ENCODE measurements at places on chromosomes 16 and 17.
A peak's percentile ranks its signal among the peaks of the same experiment; 100 is the strongest.

DNA sequence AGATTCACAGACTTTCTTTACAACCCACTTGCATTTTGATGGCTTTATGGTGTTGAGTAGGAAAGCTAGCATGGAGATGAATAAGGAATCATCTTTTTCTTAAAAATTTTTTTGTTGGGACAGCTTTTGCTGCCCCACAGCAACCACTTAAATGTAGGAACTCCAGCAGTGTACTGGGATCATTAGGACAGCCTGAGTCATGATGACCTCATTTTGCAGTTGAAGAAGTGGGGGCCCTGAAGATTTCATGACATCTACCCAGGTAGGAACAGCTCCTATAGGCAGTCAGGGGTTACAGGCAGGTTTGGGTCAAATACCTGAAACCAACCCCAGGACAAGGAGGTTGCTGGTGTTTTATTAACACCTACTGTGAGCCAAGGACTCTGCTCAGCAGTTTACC, 2.1 kb downstream of the METTL22 start:
- DNase-seq: no peak

DNA sequence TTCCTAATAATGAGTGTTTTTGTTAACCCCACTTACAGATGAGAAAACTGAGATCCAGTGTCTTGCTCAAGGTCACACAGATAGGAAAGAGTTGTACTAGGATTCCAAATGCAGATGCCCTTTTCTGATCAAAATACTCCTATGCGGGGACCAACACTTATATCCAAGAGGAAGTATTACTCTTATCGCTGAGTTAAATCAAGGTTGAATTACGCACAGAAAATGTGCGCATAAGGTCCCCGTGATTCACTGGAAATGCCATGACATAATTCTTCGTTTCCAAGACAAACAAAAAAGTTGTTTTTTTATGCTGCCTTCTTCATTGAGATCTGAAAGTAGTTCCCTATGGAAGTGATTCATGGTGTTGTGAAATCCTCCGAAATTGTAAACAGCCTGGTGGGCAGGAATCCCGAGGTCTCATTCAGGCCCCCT, 463.8 kb upstream of the HSBP1 start:
- DNase-seq: no peak

- no peak for DNase-seq
These were observed 86.3 kb downstream of the SDR42E1 start for GRCh38 chr16:81925016-81925415.

GRCh38 chr16:28279006-28279405, 13.3 kb upstream of the SBK1 start:
- DNase-seq: no peak

DNA sequence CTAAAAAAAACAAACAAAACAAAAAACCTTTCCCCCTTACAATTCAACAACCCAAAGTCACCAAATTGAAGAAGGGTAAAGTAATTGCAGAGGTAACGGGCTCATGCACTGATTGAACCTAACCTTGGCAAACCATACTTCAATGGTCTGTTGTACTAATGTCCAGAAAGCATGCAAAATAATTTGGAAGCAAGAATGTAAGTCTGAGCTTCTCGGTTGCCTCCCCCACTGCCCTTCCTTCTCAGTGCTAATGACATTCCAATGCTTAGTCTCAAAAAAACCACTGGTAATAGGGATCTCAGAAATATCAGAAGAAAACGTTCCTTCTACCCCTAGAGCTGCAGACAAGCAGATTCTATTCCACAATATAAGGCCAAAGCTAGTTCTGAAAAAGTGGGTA, 15.8 kb downstream of the KRABD2 start:
- DNase-seq: no peak

DNA sequence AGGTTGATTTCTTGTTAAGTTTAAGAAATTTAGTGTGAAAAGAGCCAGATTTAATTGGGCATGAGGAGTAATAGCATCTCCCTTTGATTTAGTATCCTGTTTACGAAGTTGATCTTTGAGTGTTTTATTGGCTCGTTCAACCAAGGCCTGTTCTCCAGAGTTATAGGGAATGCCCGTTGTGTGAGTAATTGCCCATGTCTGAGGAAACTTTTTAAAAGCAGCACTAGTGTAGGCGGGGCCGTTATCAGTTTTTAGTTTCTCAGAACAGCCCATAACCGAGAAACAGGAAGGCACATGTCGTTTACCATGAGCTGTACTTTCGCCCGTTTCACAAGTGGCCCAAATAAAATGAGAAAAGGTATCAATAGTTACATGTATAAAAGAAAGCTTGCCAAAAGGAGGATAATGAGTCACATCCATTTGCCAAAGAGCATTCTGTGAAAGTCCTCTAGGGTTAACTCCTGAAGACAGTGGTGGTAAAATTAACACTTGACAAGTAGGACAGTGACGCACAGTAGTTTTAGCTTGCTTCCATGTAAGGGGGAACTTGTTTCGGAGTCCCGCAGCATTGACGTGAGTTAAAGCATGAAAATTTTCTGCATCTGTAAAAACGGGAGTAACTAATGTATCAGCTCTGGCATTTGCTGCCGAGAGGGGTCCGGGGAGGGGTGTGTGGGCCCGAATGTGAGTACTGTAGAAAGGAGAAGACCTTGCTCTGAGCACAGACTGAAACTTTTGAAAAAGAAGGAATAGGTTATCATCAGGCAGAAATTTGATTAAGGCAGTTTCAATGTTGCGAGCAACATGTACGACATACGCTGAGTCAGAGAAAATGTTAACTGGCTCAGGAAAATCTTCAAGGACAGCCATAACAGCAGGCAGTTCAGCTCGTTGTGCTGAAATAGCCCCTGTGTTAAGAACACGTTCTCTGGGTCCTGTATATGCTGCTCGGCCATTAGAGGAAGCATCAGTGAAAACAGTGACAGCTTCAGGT, 18.5 kb upstream of the KCTD5 start:
- DNase-seq: peak; percentile 63

- DNase-seq: no peak
These were observed 26.5 kb downstream of the SREBF1 start for GRCh38 chr17:17810084-17810894.

DNA sequence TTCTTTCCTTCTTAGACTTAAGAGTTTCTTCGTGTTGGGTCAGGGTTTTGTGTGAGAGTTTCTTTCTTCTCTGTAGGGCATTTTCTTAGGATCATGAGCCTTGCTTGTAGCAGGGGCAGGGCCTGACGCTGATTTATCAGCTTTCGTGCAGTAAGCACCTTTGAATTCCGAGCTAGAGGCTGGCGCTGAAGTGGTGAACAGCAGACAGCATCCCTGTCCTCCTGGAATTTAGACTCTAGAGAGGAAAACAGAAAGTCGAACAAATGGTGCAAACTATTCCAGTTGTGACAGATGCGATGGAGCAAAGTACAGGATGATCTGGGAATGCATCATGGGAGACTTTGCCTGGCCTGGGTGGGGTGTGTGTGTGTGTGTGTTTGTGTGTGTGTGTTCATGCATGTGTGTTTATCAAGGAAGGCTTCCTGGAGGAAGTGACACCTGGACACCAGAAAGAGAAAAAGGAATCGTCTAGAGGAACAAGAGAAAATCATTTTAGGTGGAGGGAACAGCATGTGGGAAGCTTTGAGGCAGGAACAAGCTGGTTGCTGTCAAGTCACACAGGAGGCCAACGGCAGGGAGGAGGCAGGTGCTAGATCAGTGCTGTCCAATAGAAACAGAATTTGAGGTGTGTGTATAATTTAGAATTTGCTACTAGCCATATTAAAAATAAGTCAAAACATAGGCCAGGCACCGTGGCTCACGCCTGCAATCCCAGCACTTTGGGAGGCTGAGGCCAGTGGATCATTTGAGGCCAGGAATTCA, 60.2 kb downstream of the WWP2 start:
- DNase-seq: no peak

Measured in hematopoietic multipotent progenitor cell treated with erythropoietin and hydrocortisone succinate and interleukin-3 and kit ligand, for 4 days (in vitro differentiated cells).